ENCODE measurements at places on chromosomes 6 and 20. TPM values are rescaled to one million over a fixed set of nuclear protein-coding genes. Genes with fewer than 3 reads are reported as not detected.

The CDSN gene
- not detected for total RNA-seq

The TREML2 gene
- not detected for total RNA-seq

The PRR18 gene
- not detected for total RNA-seq

The ULBP1 gene
- total RNA-seq, result not detected

The HM13 gene
- total RNA-seq, result 120 TPM

GRCh38 chr6:45841062-45841461, 174.6 kb downstream of the CLIC5 start:
- DNase-seq, result no peak

- DNase-seq, result no peak
Measured at GRCh38 chr6:163288066-163288465, 126.5 kb upstream of the QKI start.

DNA sequence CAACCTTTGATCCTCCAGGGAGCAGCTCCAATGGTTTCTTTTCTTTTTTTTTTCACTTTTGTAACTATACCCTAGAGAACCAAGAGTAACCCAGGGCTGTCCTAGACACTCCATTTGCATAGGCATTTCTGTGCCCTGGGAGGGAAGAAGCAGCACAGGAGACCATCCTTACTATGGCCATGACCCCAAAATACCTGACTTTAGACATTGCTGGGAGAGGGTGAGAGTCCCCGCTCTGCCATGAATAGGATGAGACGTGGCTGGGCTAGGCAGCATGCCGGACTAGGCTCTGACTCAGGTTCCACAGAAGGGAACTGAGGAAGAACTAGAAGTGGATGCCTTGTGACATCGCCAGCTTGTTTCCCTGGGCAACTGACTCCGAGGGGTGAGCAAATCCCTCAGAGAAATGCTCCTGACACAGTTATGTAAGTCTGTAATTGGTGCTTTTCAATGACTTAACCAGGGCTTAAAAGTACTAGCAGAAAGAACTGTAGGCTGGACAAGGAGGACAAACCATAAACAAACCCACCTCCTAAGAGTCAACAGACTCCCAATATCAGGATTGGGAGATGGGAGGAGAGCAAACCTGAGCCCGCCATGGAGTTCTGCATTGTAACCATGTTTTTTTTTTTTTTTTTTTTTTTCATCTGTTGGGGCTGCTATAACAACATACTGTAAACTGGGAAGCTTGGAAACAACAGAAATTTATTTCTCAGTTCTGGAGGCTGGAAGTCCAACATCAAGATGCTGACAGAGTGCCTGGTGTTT, 910 bp upstream of the ADTRP start:
- no peak for DNase-seq

DNA sequence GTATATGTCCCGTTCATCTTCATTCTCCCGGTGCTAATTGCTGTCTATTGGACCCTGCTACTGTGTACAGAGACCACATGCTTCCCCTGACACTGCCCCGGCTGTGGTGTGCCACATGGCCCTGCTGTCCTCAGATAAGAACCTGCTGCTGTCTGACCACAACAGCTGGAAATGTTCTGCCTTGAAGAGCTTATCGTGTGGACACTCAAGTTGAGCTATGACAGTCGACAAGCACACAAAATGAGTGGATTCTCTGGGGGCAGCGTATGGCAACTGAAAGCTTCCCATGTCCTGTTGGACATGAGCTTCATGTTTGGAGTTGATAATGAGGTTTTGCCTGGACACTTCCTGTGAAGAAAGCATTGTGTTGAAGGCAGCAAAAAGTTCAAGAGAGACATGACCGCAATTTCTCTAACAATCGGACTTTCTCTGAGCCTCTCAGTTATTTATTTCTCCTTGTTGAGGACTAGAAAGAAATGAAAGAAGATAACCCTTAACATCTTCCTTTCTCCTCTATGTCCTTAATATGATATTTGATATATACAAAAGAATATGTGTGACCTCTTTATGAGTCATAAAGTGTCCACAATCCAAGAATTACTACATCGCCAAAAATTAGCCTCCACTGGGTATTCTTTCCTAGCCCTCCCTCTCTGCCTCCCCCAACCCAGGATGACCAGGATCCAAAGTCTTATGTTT, 187.1 kb upstream of the TCF21 start:
- no peak for DNase-seq

- DNase-seq, result peak; percentile 62
Measured at GRCh38 chr6:113750151-113750855, 106.8 kb upstream of the MARCKS start.

GRCh38 chr6:136438441-136438840, 111.8 kb downstream of the MAP7 start:
- no peak for DNase-seq

- DNase-seq, result no peak
Measured at GRCh38 chr6:108690326-108691049, 129.8 kb downstream of the FOXO3 start.

- no peak for DNase-seq
Measured at GRCh38 chr20:33671573-33672288, 2.5 kb downstream of the NECAB3 start.

DNA sequence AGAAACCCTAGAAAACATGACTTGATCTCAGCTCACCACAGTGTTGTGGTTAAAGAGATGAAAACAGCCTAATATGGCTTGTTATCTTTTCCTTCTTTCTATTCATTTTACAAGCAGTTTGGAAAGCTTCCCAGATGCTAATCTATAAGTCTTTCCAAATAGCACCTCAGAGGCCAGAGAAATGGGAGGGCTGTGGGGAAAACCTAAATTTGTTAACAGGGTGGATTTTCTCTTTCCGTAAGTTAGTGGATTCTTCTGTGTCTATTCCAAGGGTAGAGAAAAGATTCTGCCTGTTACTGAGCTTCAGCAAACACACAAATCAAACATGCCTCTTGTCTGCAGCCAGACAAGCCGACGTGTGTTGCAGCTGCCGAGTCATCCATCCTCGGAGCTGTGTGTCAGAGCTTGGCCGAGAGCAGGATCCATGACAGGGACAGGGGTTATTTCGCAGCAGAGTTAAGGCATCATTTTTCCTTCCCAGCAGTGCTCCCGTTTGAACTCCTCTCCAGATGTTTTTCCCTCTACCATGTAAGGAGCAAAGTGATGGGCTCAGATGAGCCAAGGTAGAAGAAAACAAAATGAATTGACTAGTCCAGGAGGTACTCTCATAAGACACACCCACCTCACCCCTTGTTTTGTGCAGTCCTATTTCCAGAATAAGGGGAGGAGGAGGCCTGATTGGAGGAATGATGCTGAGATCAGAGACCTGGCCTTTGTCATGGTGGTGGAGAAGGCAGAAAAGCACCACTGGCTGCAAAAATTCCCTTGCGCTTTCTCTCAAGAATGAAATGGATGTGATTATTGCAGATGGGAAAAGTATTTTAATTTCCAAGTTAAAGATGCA, 560.0 kb downstream of the C6orf118 start:
- DNase-seq, result no peak

DNA sequence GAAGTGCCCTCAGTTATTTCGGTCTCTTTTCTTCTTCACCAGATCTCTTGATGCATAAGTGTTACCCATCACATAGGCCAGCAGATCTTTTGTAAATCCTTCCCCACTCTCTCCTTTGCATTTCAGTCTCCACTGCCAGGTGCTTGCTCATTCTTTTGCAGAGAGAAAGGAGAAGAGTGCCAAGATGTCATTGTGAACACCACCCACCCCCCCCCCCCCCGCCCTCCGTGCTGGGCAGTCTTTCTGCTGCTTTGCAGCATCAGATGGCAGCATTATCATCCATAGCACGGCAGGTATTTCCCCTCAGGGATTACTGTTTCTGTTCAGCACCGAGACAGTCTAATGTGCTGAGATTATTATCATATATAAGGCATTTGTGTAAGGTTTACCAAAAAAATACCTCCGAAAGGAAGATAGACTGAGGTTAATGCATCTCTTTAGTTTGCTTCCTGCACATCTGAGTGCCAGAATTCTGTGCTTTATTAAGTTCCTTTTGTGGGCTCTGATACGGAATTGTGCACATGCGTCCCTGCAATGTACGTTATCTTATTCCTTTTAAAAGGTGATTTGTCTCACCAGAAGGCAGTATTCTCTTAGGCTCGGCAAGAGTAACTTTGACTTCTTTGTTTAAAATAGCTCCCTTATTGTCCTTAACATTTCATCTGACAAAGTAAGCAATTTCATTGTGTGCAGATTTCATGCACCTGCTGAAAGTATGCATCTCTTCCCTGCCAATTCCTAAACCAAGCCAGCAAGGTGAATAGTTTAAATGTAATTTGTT, 128.8 kb downstream of the PHACTR1 start:
- no peak for DNase-seq

DNA sequence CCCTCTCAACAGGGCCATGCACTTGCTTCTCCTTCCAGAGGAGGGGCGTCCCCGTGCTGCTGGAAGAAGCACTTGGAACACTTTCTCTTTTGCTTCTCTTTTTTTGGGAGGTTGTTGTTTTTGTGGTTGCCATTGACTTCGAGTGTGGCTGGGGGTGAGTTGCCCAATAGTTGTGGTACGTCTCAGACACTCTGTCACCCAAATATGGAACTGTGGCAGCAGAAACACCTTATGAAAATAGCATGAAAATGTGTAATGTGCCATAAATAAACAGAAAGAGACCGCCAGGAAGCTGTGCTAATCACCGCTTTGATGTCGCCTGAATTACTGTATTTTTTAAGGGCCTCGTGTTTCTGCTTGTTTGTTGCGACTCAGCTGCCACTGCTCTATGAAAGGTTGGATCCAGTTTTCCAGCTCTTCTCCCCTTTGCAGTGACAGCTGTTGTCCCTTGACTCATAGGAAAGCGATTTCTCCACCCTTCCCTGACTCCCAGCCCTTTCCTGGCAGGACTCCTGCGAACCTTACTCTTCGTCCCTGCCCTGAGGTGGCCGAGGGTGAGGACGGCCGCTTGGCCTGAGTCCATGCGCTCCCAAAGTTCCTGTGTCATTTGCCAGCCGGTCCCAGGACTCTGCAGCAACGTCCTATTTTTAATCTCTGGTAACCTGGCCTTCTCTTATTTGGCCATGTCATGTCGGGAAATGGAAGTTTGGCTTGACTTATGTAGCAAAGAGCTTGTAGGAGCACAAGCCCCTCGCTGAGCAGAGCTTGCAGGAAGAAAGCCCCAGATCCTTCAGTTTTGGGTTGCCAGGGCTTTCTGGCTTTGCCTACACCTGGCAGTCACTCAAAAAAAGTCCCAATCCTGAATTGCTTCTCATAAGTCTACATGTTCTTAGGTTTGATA, 694.6 kb downstream of the QKI start:
- no peak for DNase-seq
